ENCODE measurements at places on chromosomes 3 and 15.
A peak's percentile ranks its signal among the peaks of the same experiment; 100 is the strongest.

DNA sequence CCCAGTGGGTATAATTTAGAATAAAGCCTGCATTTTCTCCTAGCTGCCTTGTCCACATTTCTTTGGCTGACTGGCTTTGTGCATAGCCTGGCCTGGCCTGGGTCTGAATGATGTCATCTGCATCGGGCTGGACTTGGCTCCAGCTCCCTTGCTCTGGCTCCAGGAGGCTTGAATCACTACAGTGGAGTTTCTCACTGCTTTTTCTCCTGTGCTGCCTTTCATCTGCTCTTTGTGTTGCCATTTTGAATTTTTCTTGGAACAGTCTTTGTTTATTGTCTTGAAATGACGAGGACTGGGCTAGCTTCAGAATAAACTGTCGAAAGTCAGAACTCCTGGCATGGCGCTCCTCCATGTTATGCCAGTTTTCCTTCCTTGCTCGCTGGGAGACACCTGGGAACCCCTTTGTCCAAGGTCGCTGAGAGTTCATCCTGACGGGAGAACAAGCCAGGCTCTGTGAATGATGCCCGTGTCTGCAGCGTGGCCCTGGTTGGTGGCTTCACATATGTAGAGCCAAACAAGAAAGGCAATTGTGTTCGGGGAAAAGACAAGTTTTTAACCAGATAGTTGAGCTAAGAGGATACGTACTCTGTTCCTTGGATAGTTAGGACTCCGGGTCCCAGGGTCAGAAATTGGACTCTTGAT lies 258.9 kb downstream of the PDZRN3 start:
- no peak for DNase-seq

- no peak for DNase-seq
These were observed 16.7 kb upstream of the DPH6 start for GRCh38 chr15:35562641-35563040.

DNA sequence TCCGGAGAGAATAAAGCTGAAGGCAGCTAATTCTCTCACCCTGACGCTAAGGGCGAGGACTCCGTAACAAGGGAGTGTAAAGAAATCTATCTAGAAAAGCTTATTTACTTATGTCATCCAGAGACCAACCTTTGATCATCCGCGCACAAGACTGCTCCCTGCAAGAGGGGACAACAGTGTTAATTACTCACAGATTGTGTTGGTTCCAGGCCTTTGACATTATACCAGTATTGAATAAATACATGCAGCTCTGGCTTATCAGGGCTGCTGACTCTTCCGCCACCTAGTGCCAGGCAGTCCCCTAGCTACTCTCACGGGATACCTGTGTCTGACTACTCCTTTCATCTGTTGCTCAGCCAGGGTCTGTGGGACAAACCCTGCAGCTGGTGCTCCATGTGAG lies 211.7 kb downstream of the DTWD1 start:
- DNase-seq = no peak

GRCh38 chr15:78264304-78265136 lies at the start of gene DNAJA4:
Gene DNAJA4, plus strand, starts transcription at chr15:78264562. Its CDS starts 202 bp downstream, at chr15:78264764.
- DNase-seq = no peak

DNA sequence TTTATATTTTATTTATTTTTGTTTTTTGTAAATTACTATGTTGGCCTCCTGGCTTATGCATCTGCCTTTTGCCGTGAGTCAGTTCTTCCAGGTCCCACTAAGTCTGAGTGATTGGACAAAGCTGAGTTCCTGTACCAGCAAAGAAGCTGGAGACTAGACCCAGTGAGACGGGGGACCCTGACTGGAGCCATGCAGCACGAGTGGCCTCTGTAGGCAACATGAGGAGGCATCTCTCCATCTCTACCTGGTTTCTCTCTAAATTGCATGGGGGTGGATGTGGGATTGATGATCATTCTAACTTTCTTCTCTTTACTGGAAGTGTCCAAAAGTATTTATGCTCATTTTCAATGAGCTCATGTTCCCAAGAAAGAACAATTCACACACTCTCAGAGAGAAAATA lies 155.3 kb upstream of the MRPL3 start:
- no peak for DNase-seq

DNA sequence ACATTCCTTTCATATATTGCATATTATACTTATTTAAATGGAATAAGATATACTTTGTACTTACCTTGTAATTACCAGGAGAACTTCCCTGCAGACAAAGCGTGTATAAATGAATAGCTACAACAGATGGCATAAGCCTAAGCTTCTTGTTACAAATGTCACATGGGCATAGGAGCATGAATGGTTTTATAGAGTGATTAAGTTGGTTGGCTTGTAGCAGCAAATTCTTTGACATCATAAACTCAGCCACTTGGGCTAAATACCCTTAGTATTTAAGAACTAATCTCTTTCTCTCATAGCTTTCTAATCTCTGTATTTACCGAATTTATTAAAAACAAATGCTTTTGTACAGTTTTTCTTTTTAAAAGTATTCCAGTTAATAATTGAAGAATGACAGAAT lies at the start of gene UBAP1L:
Gene UBAP1L (minus strand): TSS at position 115 of the 400 bp plus-strand sequence. CDS start 8,985 bp downstream, outside the sequence.
- no peak for DNase-seq

DNA sequence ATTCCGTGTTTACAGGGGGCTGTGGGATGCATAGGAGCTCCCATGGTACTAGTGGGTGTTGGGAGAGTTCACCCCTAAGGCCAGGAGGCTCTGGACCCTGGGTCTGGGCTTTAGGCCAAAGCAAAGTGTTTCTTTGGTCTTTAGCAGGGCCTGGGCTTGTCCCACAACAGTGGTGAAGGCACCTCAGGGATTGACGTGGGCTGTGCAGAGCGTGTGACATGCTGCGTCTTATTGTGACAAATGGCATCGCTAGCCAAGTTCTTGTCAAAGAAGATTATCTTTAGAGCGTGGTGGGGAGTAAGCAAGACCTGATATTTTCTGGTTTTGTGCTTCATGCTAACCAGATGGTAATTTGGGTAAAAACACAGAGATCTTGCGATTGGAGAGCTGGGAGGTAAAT lies 170.1 kb downstream of the APBA2 start:
- DNase-seq = no peak

DNA sequence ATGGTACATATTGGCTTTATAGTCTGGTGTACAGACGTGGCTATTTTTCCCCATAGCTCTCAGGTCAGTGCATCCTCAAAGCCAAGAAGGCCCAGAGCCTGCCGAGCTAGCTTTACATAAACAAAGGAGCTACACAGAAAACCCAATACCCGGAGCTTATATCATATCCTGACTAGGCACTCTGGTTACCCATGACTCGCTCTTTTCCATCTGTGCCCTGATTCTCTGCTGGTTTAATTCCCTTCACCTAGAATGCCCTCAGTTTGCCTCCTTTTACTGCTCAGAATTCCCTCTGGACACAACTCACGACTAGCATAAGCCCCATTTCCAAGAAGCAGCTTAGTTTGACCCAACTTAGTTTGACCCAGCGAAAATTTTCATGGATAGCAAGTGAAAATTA lies 110.8 kb downstream of the TIGIT start:
- DNase-seq = no peak

- DNase-seq = no peak
These were observed 36.1 kb downstream of the EXD1 start for GRCh38 chr15:41194444-41194843.

- DNase-seq = no peak
These were observed 9.1 kb downstream of the THRB start for GRCh38 chr3:24485511-24485910.

DNA sequence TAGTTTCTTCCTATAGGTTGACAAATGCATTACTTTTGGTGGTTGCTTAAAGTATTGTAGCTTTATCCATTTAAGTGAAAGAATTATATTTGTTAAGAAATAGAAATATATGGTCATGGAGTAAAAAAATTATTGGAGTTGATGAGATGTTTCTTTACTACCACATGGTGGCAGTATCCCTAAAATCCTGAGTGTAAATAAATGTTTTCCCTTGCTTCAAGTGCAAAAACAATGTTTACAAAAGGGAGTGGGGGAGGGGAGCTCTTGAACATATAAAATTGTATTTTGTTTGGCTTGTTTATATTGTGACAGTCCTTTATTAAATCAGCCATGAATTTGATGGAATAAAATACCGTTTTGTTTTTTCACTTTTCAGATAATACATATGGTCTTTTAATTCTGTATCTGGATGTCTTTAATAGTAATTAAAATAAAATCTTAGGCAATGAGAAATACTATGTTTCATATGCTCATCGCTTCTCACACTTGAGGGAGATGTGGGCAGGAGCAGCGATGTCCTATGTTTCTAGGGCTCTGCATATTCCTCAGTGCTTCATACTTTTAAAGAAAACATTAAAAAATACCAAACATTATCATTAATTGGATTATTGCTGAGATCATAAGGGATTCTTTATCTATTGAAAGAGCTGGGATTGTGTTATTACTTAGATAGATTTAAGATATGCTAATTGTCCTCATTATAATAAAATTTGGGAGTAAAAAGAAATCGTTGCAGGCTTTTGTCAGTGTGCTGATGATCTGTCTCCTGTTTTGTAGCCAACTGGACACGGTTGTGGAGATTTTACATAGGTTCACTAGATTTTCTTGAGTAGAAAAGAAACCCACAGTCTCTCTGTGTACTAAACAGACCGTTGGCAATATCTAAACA lies 349.7 kb downstream of the TUSC7 start:
- peak; percentile 13 for DNase-seq

- DNase-seq = no peak
These were observed 30.7 kb upstream of the IP6K2 start for GRCh38 chr3:48747706-48748105.

DNA sequence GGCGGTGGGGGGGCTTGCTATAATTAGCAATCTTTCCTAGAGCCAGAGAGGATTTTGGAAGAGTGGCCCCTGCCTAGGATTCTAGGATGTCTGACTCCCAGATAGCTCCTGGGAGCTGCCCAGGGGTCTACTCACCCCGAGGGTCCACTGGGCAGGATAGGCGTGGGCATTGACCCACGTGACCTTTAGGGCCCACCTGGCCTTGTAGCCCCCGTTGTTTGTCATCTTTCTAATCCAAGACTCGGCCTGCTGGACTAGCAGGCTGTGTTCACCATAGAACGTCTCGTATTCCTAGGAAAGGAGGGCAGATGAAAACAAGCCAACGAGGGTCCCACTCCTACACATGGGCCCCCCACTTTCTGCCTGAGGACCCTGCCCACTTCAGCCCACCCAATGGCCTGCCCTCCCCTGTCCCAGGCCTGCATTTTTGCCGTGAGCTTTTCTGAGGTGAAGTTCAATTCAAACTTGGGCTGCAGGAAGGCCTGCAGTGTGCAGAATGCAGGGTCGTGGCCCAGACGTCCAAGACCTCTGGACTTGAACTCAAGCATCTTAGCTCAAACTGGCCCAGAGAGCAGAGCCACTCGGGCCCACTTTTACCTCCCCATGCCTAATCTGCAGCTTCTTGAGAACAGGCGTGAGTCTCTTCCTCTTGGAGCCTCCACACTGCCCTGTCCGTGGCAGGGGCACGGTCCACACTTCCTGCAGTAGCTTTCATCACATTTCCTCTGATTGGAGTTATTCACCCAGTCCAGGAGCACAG lies 41.5 kb downstream of the MUC4 start:
- no peak for DNase-seq

- DNase-seq = no peak
These were observed 367.9 kb upstream of the BCHE start for GRCh38 chr3:166205158-166205557.

DNA sequence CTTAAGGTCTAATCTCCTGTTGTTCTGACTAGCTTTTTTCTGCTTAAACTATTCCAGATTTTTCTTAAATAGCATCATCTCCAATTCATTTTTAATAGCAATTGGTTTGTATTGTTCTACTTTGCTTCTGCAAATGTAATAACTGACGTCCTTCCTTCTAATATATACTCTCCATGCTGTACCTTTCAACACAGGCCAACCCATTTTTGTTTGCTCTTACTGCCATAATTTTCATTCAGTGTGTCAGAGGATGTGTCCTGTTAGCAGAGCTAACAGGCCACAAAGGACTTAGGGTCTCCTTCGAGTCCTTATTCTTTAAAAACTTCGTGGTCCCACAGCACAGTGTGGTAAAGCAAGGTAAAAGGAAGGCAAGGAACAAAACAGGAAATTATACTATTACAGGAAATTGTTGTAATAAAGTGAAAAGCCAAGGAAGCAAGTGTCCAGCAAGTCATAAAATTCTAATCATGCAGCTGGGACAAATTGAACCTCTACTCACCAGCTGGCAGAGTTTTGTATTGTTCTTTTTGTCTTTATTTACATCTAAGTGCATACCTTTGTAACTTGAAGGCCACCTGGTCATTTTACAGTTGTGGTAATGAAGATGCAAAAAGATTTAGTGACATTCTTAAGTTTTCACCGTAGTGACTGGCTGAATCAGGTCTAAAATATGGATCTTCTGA lies 64.9 kb upstream of the ZBTB20 start:
- DNase-seq = no peak

DNA sequence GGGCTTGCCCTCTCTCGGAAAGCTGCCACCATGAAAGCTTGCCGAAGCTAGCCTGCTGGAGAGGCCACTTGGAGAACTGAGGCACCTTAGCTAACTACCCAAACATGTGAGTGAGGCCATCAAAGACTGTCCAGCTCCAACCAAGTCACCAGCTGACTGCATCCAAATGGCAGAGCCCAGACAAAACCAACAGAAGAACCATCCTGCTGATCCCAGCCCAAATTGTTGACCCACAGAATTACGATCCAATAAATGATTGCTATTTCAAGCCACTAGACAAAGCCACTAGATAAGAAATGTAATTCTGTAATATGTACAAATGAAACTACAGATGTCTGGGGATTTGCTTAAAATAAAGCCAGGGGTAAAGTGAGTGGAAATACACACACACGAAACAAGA lies 109.8 kb upstream of the TRPM1 start:
- DNase-seq = no peak

- DNase-seq = no peak
These were observed 223.7 kb downstream of the FMN1 start for GRCh38 chr15:32970847-32971246.

GRCh38 chr3:10680796-10681195 lies 135.2 kb upstream of the SLC6A11 start:
- DNase-seq = no peak

DNA sequence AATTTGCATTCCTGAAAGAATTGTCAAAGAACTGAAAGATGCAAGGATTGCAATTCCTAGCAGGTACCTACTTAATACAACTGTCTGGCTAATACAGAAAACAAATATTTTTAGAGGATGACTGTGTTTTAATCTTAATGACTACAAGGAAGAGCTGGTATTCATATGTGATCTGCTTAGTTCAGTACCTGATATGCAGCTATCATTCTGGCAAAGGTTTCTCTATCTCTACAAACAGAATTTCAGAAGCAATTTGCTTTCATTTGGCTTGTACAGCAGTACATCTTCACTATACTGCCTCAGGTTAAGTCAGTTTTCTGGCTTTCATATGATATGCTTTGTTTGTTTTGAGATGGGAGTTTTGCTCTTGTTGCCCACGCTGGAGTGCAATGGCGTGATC lies 51.3 kb downstream of the TBL1XR1 start:
- no peak for DNase-seq

- no peak for DNase-seq
These were observed 121.1 kb upstream of the PPP2R3A start for GRCh38 chr3:135844386-135844785.

- DNase-seq = no peak
These were observed 91.1 kb downstream of the LIPC start for GRCh38 chr15:58522865-58523264.
